ENCODE measurements at places on chromosomes 2 and 18. TPM values are rescaled to one million over a fixed set of nuclear protein-coding genes. Genes with fewer than 3 reads are reported as not detected.

Gene ADD2
- not detected for total RNA-seq

Gene ASB18
- not detected for total RNA-seq

Gene HOXD12
- total RNA-seq = not detected

Gene HOXD9
- total RNA-seq = 0.17 TPM

Gene IL1RN
- 0.17 TPM for total RNA-seq

Gene LIMS3
- total RNA-seq = 2.3 TPM

Gene CAPN14
- 0.33 TPM for total RNA-seq

Gene KCNIP3
- 2.9 TPM for total RNA-seq

Gene MPPE1
- total RNA-seq = 39.9 TPM

Gene SCN1A
- total RNA-seq = 0.33 TPM

Gene XDH
- 1.3 TPM for total RNA-seq

Gene EN1
- not detected for total RNA-seq

Gene CD8A
- total RNA-seq = not detected

Gene ANKRD62
- not detected for total RNA-seq

Gene COL3A1
- total RNA-seq = 3,379 TPM

Gene GALNT3
- 0.33 TPM for total RNA-seq

Gene IL18RAP
- total RNA-seq = not detected

Gene SIX3
- total RNA-seq = not detected

Gene C2orf78
- total RNA-seq = not detected

Gene PARD3B
- 15.7 TPM for total RNA-seq

Gene CFAP65
- total RNA-seq = not detected

Gene SLC4A5
- under 0.01 TPM for total RNA-seq

Gene SOS1
- total RNA-seq = 30.0 TPM

Gene FECH
- total RNA-seq = 30.5 TPM

Gene GPR17
- total RNA-seq = not detected

Gene CLK1
- total RNA-seq = 75.3 TPM

Gene CD207
- not detected for total RNA-seq

Gene ZSWIM2
- not detected for total RNA-seq
